ENCODE measurements at places on chromosomes 2 and 18.

DNA sequence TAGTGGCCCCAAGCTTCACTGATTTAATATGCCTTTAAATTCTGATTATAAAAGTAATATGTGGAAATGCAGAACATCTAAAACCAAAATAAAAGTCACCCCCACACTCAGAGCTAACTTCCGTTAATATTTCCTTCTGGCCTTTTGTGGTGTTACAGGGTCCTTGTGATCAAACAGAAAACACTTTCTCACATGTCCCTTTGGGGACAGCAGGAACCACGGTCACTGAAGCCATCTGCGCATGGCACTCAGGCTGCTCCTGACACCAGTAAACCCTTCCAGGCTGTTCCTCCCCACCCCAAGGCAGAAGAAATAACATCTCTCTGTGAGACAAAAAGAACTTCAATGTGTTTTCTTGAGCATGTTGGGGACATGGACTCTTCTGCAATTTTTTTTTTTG, 25.1 kb upstream of the GPR17 start:
- no peak for DNase-seq

DNA sequence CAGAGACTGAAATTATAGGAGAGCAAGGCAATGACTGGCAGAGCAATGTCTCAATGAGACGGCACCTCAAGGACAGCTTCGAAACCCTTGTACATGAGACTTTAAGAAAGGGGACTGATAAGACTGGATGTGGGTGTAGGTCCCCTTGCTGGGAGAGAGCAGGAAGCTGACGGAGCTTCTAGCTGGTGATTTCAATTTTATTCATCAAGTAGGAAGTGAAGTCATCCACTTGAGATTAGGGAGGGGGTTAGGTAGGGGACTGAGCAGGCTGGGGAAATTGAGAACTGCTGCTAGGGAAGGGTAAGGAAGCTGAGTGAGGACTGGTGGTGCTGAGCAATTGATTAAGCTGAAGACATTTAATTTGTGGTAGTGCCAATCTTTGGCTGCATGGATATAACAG, 99.5 kb upstream of the ITGB6 start:
- no peak for DNase-seq

DNA sequence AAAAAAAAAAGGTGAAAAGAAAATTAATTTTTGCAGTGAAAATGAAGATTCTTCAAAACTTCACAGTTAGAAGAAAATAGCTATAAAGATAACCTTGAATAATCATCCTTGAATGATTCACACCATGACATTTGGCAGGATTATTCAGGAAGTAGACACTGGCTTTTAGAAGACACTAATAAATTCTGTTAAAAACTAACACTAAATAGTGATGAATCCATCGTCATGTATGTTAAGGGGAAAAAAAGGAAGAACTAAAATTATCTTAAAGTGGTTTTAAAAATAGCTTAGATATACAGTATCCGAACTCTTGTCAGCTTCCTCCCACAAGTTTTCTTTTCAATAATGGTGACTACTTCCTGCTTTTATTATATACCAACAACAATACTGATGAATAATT, 10.2 kb downstream of the USP37 start:
- DNase-seq = no peak

DNA sequence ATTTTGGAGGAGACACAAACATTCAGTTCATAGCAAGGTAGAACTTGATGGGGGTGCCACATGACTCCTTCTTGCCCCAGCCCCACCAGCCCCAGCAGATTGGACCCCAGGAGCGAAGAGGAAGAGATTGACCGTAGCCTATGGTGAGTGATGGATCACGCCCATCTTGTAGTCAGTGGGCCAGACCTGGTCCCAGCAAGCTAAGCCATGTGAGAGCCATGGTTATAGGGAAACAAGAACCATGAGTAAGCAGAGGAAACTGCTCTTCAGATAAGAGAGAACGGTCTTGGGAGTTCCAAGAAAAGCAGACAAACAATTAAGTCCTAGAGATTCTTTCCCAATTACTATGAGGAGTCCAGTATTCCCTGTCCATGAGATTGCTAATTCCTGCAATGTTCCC, 4.6 kb upstream of the TCF4 start:
- DNase-seq = no peak

- DNase-seq = no peak
These were observed 14.6 kb upstream of the ITGAV start for GRCh38 chr2:186575302-186575701.

DNA sequence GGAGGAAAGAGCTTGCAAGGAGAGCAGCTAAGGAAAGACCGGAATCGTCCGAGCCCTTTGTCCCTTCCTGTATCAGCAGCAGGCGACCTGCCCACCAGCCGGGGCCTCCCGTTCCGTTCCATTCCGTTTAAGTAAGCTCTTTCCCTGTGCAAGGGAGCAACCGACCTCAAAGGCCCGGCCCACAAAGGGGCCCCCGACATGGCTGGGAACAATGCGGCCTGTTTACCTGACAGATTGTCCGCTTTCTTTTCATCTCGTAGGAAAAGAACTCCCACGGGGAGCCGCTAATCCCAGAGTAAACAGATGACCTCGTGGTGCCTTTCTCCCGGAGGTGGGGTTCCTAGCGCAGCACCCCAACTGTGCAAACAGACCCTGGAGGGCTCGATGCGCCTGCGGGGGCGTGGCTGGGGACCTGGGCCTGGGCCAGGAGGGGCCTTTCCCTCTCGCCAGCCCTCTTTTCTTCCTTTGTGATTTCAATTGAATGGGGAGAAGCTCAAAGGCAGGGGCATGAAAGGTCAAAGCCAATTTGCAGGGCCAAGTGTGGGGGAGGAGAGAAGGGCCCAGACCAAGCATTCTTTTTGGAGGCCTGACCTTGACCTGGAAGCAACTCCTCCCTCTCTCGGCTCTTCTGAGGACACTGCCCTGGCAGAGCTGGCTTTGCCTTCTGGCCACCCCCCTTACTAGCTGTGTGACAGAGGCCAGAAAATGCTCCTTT, 120.2 kb downstream of the INHBB start:
- DNase-seq = no peak

All from stimulated activated CD8-positive, alpha-beta memory T cell treated with anti-CD3 and anti-CD28 coated beads, Interleukin-12 subunit alpha, Interleukin-12 subunit beta, amount 100 ng/mL, for 4 hours (primary cell).